ENCODE measurements at places on chromosomes 13 and 19.

DNA sequence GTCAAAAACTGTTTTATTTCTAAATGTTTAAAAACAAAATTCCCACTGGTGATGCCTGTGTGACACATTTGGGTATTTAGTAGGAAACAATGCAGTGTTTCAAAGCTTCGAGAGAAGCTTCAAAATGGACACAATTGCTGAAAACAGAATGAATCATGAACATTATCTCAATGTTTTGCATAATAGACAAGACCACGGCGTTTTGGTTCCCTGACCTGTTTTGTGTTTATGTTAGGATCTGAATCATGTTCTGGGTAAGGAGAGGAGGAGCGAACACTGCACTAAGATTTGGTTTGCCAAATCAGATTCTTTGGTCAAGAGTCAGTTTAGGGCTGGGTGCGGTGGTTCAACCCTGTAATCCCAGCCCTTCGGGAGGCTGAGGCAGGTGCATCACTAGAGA is 42.2 kb downstream of the IFT88 start:
- no peak for DNase-seq

- DNase-seq = no peak
These were observed 366.2 kb upstream of the TSHZ3 start for GRCh38 chr19:31715249-31715945.

- DNase-seq = no peak
These were observed 26.2 kb downstream of the CSNK1G2 start for GRCh38 chr19:1967087-1967608.

DNA sequence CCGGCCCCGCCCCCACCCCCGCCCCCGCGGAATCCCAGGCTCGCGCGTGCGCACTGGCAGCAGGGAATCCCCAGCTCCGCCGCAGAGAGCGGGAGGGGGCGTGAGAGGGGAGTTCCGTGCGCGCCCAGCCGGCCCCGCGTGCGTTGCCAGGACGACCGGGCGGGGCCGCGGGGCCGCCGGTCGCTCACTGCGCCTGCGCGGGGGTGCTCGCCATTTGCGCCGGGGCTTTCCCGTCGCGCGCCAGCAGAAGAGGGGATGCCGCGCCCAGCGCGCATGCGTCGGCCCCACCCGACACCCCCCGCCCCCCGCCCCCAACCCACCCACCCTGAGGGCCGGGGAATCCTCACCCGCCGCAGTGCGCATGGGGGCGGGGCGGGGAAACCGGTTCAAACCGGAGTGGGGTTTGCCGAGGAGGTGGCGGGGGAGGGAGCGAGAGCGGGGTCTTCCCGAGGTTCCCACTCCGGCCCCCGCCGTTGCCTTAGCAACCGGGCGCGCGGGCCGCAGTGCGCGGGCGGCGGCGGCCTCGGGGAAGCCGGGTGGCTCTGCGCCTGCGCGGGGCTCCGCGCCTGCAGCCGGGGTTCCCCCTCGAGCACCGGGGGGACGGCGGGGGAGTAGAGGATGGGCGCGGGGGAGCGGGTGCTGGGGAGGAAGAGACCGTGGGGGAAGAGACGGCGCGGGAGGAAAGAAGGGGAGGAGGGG is 15.1 kb downstream of the CCDC124 start:
- peak; percentile 91 for DNase-seq

GRCh38 chr19:2391118-2391725 is 31.2 kb downstream of the TMPRSS9 start:
- peak; percentile 67 for DNase-seq

- peak; percentile 8 for DNase-seq
These were observed at the start of gene SERP2 for GRCh38 chr13:44373601-44374347. Gene SERP2 (plus strand): TSS chr13:44373824. CDS start chr13:44374026, 202 bp downstream.

GRCh38 chr13:75437582-75438318 is 44.2 kb downstream of the TBC1D4 start:
- DNase-seq = no peak

- DNase-seq = no peak
These were observed 7.7 kb downstream of the KDM4B start for GRCh38 chr19:4976401-4977298.

DNA sequence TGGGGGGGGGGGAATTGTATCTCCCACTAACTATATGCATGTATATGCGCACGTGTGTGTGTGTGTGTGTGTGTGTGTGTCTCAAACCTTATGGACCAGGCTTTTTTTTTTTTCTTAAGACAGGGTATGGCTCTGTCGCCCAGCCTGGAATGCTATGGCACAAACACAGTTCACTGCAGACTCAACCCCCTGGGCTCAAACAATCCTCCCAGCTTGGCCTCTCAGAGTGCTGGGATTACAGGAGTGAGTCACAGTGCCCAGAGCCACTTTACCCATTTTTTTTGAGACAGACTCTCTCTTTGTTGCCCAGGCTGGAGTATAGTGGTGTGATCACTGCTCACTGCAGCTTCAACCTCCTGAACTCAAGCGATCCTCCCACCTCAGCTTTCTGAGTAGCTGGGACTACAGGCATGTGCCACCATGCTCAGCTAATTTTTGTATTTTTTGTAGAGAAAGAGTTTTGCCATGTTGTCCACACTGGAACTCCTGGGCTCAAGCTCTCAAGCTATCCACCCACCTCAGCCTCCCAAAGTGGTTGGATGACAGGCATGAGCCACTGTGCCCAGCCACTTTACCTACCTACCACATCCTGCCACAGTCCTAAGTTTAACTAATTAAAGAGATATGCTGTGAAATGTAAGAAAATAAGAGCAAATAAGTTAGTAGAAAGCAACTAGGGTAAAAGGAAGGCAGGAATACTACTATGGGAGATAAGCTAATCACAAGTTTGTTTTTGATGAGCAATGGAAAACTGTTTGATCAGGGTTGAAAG is 2.4 kb downstream of the ZMYM5 start:
- peak; percentile 65 for DNase-seq

DNA sequence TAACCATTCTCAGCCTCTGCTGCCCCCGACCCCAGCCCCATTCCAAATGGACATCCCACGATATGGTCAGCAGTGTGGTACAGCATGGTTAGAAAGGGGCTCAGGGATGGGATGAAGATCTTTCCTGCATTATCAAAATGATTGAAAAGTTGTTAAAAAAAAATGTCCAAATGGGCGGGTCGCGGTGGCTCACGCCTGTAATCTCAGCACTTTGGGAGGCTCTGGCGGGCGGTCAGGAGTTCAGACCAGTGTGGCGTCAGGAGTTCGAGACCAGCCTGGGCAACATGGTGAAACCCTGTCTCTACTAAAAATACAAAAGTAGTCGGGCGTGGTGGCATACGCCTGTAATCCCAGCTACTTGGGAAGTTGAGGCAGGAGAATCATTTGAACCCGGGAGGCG is 54.3 kb upstream of the ZNF254 start:
- DNase-seq = no peak

DNA sequence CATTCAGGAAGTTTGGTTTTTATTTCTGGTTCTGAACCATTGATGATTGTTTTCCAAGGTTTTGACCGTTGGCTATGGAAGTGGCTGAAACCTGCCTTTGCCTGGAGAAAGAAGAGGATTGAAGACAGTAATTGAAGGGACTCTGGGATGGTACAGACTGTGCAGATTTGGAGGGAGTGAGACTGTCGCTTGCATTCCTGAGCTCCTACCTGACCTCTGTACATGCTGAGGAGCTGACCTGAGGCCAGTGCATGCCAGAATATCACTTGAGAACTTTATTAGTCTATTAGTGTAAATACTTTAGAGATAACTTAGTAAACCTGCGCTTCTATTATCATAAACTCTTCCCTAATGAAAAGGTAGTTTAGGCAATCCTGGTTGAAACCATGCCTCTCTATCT is 276.4 kb downstream of the IRS2 start:
- DNase-seq = no peak

DNA sequence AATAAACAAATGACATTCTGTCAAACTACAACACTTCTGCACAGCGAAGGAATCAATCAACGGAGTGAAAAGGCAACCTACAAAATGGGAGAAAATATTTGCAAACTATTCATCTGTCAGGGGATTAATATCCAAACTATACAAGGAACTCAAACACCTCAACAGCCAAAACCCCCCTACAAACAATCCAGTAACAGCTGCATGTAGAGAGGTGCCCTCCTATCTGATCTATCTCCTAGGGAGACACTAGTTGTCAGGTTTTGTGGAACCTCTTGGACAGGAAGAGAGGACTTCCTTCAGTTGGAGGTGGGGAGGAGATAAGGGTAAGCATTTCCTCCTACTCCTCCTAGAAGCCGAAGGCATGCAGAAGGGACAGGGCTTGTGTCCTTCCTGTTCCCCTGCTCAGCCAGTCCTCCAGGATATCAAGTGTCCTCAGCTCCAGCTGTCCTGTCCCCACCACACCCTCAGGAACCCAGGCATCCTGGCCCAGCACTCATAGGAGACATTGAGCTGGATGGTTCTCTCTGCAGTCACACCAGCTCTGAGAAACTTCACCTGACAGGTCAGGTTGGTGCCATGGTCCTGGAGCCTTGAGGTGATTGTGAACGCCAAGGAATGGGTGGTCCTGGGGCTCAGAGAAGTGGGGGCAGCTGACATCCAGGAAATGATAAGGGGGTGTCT is 9.8 kb upstream of the SIGLEC8 start:
- no peak for DNase-seq

DNA sequence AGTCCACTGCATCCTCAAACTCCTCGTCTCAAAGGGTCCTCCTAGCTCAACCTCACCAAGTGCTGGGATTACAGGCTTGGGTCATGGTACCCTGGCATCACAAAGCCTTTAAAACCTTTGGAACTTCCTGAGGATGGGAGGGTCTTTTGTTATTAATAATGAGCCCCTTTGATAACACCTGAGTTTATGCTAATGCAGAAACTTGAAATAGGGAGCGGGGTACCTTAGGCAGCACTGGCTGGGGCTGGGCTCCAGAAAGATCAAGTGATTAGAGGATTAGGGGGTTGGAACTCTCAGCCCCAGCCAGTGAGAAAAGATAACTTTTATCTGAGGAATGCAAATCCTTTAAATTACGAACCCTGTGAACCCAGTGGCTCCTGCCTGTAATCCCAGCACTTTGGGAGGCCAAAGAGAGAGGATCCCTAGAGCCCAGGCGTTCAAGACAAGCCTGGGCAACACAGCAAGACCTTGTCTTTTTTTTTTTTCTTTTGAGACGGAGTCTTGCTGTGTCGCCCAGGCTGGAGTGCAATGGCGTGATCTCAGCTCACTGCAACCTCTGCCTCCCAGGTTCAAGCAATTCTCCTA is 9.3 kb upstream of the PSPC1 start:
- no peak for DNase-seq

Data from ACHN (cell line).